ELF-1 (cell line): ENCODE measurements at places on chromosomes 7 and 10.

- no peak for DNase-seq
These were observed 10.4 kb downstream of the C10orf105 start for GRCh38 chr10:71708897-71709882.

GRCh38 chr10:31401287-31401686 lies 82.3 kb downstream of the ZEB1 start:
- no peak for DNase-seq

DNA sequence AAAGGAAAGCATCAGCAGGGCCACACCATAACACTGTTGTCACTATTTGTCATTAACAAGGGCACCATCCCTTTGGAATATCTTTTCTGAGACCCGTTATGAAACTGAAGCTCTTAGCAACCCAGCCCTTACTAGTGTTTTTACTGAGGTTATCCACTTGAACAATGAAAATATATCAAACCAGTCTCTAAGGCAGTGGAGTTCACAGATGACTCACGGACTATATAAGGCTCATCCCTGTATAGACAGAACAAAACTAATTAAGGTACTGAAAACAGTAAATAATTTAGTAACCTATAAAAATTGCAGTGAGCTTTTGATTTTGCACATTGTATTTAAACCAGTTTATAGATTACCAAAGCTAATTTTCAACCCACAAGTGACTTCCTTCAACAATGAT lies 196.0 kb downstream of the ELAPOR2 start:
- DNase-seq: no peak

DNA sequence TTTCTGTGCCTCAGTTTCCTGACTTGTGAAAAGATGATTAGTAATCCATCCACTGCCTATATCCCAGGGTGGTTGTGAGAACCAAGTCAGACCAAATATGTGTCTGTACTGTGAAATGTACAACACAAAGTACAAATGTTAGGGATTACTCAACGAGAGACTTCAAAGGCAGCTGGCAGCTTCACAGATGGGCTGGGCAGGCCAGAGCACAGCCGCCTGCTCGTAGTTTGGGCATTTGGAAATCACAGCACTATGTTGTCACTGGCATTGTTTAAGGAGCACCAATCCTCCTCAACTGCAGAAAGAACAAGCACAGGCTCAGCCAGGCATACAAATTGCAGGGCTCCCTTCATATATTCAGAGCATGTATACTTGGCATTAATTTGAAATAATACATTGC lies 64.5 kb upstream of the C10orf90 start:
- no peak for DNase-seq

DNA sequence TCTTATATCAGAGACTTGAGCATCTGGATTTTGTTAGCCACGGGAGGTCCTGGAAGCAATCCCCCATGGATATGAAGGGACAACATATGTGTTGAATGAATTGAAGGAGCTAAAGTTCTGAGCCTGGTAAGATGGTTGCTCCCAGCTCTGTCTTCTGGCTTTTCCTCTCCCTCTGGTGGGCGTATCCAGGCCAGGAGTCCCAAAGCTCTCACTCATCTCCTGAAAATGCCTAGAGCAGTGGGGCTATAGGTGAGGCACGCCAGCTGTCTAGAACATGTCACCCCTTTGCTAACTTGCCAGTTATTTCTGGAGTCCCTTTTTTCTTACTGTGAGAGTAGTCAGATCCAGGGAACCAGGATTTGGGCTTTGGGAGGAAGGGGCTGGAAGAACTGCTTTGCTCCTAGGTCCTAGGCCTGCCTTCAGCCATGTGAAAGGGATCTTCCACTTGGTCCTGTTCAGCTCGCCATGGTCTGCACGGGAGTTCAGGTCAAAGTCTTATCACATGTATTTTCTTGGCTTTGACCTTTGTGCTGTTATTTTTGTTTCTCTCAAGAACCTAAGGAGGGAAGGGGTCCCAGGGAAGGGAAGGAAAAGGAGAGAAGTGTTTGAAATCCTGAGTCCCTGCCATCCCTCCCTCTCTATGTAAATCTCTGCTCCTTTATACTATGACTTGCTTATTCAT lies 73.6 kb downstream of the MINPP1 start:
- DNase-seq: no peak

DNA sequence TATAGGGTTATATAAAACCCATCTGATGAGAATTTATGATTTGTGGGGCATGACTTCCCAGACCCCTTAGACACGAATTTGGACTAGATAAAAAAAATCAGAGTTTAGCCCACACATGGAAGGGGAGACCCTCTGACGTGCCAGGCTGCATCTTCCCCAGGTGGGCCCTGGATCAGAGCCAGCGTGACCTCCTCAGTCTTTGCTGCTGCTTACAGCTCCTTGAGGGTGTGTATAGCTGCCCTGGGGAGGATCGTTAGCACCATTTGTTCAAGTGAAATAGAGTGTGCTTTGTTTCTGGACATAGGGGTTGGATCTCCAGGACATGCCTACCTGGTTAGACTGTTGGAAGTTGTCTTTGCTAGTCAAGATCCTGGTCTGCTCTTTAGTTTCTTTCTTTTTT lies 54.2 kb downstream of the DOCK1 start:
- no peak for DNase-seq

DNA sequence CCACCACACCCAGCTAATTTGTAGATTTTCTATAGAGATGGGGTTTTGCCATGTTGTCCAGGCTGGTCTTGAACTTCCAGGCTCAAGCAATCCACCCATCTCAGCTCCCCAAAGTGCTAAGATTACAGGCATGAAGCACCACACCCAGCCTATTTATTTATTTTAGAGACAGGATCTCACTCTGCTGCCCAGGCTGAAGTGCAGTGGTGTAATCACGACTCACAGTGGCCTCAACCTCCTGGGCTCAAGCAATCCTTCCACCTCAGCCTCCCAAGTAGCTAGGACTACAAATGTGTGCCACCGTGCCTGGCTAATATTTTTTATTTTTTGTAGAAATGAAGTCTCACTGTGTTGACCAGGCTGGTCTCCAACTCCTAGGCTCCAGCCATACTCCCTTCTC lies 6.9 kb upstream of the FRAT2 start:
- DNase-seq: no peak

- DNase-seq: no peak
These were observed 88.9 kb downstream of the GTF2IRD1 start for GRCh38 chr7:74542558-74543117.

DNA sequence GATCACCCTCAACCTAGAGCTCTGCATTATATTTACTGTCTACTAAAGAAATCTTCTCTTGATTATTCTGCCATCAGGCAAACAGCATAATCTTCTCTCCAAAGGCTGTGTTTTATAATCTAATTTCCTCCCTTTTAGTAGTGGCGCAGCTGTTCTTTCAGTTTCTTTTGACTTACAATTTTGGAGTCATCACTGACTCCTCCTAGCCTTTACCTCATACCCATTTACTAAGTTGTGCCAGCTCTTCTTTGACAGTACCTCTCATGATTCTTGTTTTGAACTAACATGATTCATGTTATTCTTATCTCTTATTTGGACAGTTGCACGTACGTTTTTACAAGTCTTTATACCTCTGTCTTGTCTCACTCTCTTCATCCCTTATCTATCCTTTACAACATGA lies 113.0 kb downstream of the FOXP2 start:
- DNase-seq: no peak

DNA sequence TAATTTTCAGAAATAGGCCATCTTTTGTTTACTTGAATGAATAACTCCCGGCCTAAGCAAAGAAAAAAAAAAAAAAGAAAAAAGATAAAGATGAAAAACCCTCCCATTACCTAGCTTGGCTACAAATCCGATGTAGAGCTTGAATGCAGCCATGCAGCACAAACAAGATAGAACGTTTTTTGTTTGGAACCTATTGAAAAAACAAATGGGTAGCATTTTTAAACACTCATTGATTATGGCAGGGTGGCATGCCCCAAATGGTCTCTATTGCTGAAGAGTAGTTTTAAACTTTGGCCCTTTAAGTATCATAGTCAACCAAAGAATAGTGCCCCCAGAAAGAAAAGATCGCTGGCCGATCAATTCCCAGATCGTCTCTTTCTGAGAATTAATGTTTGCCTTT lies 84.4 kb downstream of the VTI1A start:
- no peak for DNase-seq

DNA sequence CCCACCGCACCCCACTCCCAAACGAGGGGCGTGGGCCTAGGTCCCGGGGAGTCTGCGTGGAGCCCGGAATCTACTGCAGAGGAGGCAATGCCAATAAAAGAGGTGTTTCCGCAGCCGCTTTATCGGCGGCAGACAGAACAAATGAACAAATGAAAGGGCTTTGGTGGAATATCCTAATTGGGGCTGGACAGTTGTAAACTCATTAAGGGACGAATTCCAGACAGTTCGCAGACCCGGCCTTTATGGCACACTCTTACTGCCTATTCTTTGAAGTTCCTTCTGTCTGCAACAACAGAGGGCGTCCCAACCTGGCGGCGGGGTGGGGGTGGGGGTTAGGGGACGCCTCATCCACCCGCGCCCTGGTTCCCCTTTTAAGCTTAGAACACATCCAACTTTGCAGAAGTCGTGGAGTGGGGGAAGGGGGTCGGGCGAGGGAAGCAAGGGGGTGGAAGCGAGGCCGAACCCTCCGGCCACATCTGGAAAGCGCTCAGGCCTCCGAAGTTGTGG lies 4.1 kb downstream of the HOXA9 start:
- DNase-seq: no peak

DNA sequence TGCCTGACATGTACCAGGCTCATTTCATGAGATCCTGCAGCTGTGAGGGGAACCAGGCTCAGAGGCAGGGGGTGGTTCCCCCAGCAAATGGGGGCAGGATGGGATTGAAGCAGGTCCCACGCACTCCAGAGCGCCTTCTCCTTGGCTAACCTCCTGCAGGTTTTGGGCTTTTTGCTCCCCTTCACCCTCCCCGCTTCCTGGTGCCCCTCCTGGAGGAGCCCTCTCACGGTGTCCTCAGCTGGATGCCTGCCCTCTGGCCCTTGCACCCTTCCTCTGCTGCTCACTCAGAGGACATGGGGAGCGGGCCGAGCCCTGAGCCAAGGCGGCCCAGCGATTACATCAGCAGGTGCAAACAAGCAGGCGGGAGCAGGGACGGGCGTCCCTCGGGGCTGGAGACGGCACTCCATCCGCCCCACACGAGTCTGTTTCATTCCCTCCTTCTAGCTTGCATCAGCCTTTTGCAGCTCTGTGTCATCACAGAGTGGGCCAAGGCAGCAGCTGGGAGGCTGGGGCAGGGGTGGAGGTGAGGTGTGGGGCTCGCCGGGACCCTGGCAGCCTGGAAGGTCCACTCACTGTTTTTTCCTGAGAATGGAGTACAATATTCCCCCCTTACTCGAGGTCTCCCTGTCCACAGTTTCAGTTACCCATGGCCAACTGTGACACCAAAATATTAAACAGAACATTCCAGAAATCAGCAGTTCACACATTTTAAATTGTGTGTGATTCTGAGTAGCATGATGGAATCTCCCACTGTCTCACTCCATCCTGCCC lies 52.7 kb upstream of the SLC29A3 start:
- peak; percentile 49 for DNase-seq

- DNase-seq: no peak
These were observed 132.0 kb downstream of the LCOR start for GRCh38 chr10:96964131-96964530.

DNA sequence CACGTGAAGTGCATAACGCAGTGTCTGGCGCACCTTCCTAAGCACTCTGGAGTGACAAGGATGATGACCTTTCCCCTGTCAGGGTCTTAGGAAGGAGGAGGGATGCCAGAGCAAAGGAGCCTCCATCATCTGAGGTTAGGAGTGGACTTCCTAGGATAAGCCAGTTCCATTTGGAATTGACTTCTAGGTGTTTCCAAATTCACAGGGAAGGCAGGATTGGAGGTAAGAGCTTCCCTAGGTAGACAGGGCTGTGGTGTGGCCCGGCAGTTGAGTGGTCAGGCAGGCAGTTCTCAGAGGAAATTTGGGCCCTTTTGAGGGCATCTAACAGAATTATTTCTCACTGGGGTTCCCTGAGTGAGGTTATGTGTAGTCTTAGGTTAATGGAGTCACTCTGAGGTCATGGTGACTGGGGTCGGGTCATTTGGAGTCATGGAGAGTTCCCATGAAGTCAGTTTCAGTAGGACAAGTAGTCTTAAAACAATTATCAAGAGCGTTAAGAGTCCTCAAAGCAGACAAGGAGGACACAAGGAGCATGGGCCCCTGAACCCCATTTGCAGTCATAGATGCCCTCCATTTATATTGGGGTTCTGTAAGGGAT lies 8.2 kb downstream of the PPIF start:
- DNase-seq: no peak

GRCh38 chr10:33573606-33574005 lies 239.1 kb upstream of the NRP1 start:
- DNase-seq: no peak

GRCh38 chr7:130758429-130759056 lies 24.5 kb upstream of the KLF14 start:
- no peak for DNase-seq

DNA sequence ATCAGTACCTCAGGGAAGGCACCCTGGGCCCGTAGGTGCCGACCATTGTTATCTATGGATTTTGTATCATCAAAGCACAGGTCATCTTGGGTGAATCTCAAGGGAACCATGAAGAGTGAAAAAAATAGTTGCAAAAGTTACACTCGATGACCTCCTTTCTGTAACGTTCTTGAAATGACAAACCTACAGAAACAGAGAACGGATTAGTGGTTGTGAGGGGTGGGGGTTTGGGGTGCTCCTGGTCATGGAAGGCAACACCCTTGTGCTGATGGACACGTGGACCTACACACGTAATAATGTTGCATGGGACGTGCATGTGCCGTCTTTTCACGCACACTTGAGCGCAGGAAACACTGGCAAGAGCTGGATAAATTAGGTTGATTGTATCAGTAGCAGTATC lies 655.9 kb downstream of the SDK1 start:
- no peak for DNase-seq

GRCh38 chr10:131200856-131201470 lies 110.6 kb downstream of the TCERG1L start:
- DNase-seq: no peak
